ENCODE measurements at places on chromosomes 5 and 9.

- no peak for DNase-seq
Measured at GRCh38 chr9:123640792-123641222, 284.8 kb downstream of the CRB2 start.

DNA sequence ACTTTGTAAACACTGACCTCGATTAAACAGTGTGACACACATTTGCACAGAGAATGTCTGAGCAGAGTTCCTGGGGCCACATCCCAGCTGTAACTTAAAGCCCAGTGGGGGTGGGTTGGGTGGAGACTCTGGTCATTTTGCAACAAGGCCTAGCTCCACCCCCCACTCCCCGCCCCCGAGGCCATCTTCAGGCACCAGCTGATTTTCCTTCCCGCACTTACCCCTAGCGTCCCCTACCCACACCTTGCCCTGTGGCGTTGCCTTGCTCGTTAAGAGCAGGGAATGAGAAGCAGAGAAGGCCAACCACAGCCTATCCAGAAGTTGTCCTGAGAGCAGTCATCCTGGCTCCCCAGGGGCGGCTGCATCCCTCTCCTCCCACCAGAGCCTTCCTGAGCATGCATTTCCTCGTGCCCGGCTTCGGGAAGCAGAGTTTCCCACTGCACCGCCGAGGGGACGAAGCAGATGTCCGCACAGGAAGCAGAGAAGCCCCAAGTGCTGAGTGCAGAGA is 101.7 kb upstream of the SARDH start:
- peak; percentile 3 for DNase-seq

- DNase-seq = no peak
Measured at GRCh38 chr9:131406563-131407436, 12.9 kb downstream of the PRRC2B start.

DNA sequence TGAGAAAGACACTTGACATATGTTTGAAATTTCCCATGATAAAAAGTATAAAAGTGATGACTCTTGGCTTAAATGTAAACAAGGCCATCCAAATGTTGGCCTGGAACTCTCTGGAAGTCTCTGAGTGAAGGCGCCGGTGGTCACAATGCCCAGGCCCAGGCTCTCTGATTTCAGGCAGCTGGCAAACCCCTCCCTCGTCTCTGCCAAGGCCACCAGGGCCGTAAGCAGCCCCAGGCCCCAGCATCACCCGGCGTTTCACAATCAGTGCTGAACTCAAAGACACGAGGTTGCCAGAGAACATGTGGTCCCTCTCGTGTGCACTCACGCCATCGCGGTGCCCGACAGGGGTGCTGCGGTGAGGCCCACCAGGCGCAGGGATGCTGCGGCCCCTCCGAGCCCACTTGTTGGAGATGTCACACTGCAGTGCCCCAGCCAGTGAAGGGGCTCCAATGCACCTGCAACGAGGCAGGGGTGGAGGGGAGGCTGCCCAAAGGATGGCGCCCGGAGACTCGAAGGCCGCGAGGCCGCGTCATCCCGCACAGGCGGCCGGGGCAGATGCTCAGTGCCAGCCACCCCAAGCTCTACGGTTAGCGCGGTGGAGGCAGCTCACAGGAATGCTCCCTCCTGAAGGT is 15.0 kb downstream of the LPCAT1 start:
- no peak for DNase-seq

DNA sequence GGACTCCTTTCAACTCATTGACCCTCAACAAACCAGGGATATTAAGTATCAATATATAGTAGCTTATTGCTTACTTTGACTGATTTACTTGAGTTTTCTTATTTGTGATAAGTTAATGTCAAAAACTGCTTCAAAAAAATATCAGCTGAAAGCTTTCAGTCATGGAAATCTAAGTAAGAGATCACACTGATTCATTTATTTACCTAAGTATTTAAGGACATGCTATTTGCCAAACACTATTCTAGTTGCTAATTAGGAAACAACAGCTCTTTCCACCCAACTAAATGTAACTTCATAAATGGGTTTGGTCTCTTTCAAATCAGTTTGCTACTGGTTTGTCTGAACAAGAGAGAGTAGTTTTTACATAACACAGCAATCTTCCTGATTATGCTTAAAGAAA is 48.2 kb downstream of the CHD1 start:
- no peak for DNase-seq

DNA sequence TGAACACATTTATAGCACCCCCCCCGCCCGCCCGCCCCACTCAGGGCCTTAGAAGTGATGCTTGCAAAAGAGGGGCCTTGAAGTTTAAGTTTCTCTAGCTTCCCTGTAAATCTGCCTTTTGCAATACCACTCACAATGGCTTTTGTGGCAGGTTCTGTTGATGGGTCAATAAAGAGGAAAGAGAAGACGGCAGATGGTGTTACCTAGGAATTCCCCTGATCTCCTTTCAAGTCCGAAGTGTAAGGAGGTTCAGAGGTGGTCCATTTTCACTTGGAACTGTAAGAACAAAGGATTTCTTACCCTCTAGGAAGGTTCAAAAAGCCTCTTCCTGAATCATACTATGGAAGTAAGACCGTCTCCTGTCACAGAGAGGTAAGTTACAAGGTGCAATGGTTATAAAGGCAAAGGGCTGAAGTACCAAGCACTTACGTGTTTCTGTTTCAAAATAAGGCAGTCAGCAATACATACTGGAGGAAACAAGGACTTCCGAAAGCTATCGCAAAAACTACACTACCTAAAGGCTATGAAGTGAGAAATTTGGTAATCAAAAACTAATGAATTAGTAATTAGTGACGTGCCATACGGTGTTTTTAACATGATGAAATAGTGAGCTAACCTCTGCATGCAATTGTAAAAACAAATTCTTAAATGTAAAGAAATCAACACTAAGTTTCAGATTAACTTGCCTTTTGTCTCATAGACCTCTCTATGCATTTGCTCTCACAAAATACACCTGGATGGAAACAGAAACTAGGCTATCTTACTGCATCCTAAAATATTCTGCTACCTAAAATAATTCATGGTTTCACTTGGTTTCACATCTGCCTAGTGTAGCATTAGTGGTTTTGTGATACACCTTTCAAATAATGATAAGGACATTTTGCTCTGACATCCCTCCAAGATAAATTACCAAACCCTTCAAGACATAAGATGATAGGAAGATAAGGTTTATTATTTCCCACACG is 589.4 kb upstream of the FAM174A start:
- no peak for DNase-seq

GRCh38 chr9:78383130-78383529 is 86.2 kb downstream of the PSAT1 start:
- no peak for DNase-seq

DNA sequence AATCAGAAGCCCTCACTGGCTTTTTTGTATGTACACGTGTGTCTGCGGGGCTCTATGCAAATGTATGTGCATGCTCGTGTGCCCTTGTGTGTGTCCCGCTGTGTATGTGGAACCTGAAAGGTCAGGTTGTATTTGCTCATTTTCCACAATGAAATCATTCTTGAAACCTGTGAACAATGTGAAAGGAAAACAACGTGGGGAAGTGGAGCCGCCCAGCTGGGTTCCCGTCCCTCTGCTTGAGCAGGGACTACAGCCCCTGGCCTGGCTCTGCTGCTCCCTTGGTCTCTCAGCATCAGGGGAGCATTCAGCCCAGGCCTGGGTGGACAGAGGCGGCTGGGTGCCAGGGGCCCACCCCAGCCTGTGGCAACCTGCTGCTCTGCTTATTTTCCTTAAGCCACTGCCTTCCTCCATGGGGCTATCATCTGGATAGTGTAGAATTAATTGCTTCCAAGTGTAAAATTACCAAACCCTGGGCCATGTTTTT is 3.0 kb downstream of the ECSCR start:
- DNase-seq = no peak

DNA sequence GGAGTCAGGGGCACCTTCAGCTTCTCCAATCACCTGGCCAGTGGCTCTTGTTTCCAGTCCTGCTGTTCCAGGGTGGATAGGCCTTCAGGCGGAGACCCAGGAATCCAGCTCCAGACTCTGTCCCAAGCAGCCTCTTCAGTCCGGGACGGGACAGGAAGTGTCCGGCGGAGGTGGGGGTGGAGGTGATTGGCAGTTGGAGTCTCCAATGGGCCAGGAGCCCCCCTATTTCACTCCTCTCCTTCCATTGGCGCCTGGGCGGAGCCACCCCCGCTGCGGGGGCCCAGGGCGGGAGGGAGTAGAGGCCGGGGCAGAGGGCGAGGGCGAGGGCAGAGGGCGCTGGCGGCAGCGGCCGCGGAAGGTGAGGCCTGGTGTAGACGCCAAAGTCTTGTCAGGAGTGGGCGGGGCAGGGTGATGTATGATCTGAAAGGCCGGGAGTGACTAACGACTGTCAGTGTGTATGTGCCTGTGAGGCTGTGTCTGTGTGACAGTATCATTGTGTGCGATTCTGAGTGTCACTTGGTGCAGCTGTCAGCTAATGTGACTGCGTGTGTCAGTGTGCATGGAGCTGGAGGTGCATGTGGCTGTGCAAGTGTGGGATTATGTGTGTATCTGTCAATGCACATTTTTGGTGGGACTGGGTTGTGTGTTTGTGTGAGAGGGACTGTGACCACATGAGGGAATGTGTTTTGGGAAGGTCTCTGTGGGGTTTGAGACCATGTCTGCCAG is at the start of gene IL11RA:
IL11RA (plus strand) TSS at position 310 of the 726 bp plus-strand sequence. CDS start 3,033 bp downstream, outside the sequence.
- DNase-seq = peak; percentile 55

- DNase-seq = no peak
Measured at GRCh38 chr5:10445352-10445751, 3.7 kb downstream of the ROPN1L start.

- peak; percentile 100 for DNase-seq
Measured at GRCh38 chr9:117278020-117278419, 136.8 kb downstream of the ASTN2 start.

DNA sequence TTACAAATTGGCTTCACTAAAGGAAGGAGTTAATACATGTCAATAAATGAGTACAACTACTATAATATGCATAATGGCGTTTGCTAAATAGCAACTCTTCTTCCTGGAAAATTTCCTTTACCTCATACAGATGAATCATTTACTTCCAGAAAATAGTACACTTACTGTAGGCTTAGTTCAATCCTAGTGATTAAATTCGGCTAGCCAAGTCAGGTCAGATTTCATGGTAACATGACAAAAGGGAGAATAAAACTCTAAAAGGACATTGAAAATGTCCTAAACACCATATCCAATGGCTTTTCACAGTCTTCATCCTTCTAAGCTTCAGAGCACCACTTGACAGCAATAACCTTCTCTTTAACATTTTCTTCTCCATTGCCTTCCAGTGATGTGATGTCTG is 42.1 kb upstream of the ZFAND5 start:
- no peak for DNase-seq

DNA sequence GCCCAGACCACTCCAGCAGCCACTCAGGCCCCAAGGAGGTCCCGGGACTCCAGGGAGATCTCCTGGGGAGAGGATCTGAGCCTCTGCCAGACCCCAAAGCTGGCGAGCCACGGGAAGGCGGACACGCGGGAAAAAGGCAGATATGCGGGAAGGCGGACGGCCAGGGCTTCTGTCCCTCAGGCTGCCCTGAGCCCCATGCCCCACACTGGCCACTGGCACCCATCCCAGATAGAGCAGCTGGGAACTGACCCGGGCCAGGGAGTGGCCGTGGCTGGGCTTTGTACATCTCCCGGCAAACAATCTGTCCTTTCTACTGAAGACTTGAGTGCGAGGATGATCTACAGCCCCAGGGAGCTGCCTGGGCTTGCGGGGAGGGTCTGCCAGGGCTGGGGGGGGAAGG is 21.1 kb upstream of the NOTCH1 start:
- DNase-seq = no peak

GRCh38 chr9:121883281-121884056 is 209.6 kb downstream of the TTLL11 start:
- DNase-seq = no peak

DNA sequence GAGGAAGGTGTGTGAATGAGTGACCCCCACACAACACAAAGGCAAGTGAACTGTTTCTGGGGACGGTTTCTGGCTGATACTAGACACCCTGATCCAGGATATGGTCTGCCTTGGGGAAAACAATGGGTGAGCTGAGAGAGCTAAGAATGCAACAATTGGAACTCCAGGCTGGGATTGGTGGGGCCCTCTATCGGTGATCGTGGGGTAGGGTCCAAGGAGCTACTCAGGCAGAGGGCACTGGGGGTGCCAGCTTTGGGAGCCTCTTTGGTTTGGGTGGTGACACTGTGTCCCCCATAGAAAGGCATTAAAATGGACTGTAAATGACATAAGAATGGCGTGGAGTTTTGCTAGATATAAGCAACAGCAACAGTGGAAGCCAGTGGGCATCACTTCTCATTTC is 439.1 kb downstream of the DMAC1 start:
- DNase-seq = no peak

GRCh38 chr9:5008202-5008601 is 23.1 kb downstream of the JAK2 start:
- no peak for DNase-seq

DNA sequence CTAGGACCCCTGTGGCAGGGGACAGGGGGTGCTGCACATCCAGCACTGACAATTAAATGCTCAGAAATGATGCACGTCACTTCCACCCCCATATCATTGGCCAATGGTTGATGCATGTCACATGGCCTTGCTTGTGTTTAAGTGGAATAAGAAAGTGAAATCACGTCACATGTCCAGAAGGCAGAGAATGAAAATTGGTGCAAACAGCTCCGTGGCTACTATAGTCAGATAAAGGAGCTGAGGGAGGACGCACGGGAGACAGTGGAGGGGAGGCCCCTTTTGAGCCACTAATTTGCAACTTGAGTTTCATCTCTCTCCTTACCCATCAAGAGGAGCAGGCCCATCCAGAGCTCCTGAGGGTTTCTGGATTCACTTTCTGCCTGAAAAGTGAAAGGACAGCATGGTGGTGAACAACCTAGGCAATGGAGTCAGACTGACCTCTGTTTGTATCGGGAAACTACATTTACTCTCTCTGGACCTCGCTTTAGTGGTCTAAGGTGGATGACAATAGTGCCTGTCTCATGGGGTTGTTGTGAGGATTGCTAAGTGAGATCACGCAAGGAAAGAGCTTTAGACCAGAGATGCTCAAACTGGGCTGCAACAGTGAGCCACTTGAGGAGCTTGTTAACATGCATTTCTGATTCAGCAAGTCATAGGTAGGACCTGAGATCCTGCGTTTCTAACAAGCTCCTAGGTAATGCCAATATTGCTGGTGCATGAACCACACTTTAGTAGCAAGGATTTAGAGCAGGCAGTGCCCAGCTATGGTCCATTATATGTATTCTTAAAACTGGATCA is 133.9 kb upstream of the ADRA1B start:
- no peak for DNase-seq

DNA sequence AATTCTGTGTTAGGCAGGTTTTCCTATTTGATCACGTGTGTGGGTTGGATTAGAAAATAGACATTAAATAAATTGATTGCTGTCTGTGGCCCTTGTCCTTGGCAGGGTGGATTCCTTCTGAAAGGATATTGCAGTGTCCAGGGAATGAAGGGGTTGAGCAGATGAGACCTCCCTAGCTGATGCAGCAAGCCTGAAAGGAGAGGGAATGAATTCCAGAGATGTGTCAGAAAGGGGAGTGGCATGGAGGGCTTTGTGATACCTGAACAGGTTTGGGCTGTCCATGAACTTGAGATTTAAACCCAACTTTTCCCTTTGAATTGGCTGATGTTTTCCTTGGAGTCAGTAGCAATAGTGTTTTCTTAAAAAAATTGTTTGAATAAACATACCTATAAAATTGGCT is 66.8 kb downstream of the ADCY2 start:
- DNase-seq = no peak

Measured in NCI-H1417 (cell line).